Kidney epithelial cell (primary cell): ENCODE measurements at places on chromosomes 6 and 20. TPM values are rescaled to one million over a fixed set of nuclear protein-coding genes. Genes with fewer than 3 reads are reported as not detected.

The RSPO3 gene
- 0.88 and 1.9 TPM in 2 replicates for total RNA-seq

The CST2 gene
- 2.6 and 7.0 TPM in 2 replicates for total RNA-seq

The BICRAL gene
- total RNA-seq = 5.2 and 7.1 TPM in 2 replicates

The SOX18 gene
- total RNA-seq = 0.04 and 0.07 TPM in 2 replicates

The NRSN1 gene
- not detected in 2 replicates for total RNA-seq

DNA sequence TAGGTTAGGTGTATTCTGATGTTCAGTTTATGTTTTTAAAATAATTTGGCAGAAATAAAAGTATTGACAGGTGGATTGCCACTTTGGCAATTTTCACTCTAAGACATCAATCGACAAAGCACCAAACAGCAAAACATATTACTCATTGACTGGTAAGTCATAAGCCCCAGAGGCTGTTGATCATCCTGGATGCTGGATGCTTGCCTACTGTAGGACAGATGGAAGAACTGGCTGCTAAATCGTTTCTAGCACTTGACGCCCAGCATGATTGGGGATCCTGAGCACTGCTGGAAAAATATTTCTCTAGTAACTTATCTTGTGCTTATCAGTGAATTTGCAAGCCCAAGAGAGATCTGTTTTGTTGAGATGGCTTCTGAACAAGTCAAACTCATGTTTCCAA, 1001.9 kb upstream of the FLRT3 start:
- no peak for DNase-seq

DNA sequence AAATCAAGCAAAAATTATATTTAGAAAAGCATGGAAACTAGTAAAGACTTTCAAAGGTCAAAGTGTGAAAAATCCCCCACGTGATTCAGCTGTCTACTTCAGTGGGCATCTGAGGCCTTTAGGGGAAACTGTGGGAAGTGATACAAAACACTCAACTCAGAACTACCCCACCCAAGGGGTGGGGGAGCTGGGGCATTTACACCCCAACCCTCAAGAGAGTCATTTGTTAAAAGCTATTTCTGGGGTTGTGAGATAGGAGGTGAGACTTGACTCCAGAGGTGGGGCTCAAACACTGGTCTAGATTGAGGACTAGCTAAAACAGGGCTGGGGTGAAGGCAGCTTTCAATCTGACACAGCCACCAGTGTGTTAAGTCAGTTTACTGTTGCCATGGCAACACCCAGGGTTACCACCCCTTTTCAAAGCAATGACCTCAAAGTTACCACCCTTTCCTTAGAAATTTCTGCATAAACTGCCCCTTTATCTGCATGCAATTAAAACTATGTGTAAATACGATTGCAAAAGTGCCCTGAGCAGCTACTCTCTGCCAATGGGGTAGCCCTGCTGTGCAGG, 9.9 kb upstream of the GTSF1L start:
- no peak for DNase-seq

- DNase-seq = no peak
Observed at GRCh38 chr6:84272298-84272697, 44.9 kb upstream of the CEP162 start.

DNA sequence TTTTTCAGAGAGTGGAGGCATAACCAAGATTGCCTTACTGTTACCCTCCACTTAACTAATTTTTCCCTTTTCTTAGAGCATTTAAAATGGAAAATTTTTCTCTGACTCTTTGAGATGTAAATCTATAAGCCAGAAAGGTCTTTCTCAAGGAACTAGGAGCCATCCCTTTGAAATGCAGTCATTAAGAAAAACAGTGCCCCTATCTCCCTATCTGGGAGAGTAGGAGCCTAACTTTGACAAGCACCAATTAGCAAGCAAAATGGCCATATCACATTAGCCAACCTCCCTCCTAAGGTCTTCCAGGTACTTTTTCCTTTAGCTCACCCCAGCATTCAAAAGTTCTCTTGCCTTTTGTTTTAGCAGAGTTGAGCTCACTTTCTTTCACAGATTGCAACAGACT, 570.5 kb downstream of the EPHA7 start:
- DNase-seq = no peak

- DNase-seq = no peak
Observed at GRCh38 chr20:13424174-13424833, 203.2 kb downstream of the ISM1 start.

GRCh38 chr6:168524571-168525001, 83.6 kb downstream of the SMOC2 start:
- DNase-seq = no peak
